Activated naive CD8-positive, alpha-beta T cell treated with anti-CD3 and anti-CD28 coated beads, Interleukin-2, amount 10 ng/mL, durations not matched to agents 7 days and 5 days (primary cell): ENCODE measurements at places on chromosomes 5 and 9.

DNA sequence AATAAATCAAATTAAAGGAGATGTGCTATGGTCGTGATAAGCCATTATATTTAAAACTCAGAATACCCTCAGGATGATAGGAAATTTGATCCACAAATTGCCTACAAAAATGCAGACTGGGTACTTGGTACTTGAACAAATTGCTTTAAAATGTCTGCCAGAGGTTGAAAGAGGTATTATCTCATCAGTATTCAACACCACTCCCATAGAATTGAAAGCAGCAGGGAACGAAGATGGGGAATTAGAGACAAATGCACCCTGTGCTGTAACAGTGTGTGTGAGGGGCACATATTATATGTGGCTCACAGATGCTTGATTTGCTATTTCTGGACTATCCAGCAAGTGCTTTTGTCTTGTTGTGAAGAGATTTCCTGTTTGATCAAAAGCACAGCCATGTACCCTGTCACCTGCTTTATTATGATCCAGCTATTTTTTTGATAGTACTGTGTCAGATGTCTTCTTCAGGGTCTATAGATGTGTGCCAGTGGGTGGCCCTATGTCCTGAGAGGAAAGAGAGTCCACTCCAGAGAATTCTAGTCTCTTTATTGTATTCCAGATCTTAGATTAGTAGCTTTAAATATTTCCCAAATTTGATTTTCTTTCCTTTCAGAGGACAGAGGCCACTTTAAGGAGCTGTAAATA is 120.1 kb downstream of the XRCC4 start:
- no peak overlapping the region for H3K4me3 ChIP-seq
- H3K36me3 ChIP-seq, result no peaks in the 10 kb centered on the region
- no peaks in the 10 kb centered on the region for H3K4me1 ChIP-seq
- no peak overlapping the region for H3K27ac ChIP-seq

DNA sequence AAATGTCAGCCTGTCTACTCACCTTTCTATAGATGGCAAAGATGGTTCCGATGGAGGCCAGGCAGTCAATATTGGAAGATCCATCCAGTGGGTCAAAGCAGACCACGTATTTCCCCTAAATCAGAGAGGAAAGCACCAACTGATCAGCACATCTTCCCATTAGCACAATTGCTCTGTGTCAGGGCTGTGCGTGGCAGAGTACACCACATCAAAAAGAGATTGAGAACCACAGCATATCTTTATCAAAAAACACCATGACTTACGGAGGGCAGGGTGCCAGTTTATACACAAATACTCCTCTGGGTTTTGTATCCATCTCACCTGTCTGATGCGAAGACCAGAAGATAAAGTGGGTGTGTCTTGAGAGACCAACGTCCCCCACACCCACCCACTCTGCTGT is 9.1 kb downstream of the FBP2 start:
- H3K27me3 ChIP-seq, result no peaks in the 10 kb centered on the region
- H3K36me3 ChIP-seq, result no peaks in the 10 kb centered on the region
- H3K27ac ChIP-seq, result no peak overlapping the region

- H3K27ac ChIP-seq, result no peak overlapping the region
- H3K36me3 ChIP-seq, result no peaks in the 10 kb centered on the region
- H3K27me3 ChIP-seq, result no peaks in the 10 kb centered on the region
- DNase-seq, result no peak
- no peaks in the 10 kb centered on the region for H3K4me1 ChIP-seq
- no peak overlapping the region for H3K4me3 ChIP-seq
These were observed 199.9 kb upstream of the PIK3R1 start for GRCh38 chr5:68015381-68016302.

DNA sequence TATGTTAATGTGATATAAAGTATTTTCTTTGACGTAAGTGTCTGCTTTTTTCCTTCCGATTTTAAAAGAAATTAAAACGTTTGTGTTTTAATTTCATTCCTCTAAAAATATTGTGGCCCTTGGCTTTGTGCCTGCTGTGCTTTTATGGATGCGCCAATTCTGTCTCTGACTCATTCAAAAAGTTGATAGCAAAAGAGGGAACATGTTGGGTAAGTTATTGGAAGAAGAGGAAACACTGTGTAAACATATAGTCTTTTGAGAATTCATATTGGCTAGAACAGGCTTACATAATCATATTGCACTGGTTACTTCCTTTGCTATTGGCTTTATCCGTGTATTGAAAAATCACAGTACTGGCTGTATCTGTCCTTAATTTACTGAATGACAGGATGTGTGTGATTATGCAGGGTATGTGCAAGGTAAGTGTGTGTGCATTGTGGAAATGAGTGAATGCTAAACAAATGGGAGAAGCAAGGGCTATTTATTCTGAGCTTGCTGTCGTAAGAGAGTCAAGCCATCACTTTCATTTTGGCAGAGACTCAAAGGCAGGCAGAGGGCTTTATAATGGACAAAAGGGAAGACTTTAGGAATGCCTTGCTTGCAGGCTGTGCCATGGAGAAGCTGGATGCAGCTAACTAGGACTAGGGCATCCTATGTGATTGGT is 67.8 kb downstream of the SGCD start:
- H3K36me3 ChIP-seq, result no peaks in the 10 kb centered on the region
- no peak overlapping the region for H3K4me3 ChIP-seq
- no peaks in the 10 kb centered on the region for H3K27me3 ChIP-seq
- no peaks in the 10 kb centered on the region for H3K4me1 ChIP-seq
- no peak for DNase-seq
- H3K27ac ChIP-seq, result no peak overlapping the region

- H3K27me3 ChIP-seq, result peaks cover 10% of the 10 kb centered on the region
- H3K4me1 ChIP-seq, result no peaks in the 10 kb centered on the region
- H3K27ac ChIP-seq, result no peak overlapping the region
- no peaks in the 10 kb centered on the region for H3K36me3 ChIP-seq
These were observed 20.0 kb downstream of the TMEFF1 start for GRCh38 chr9:100492952-100493351.
